ENCODE measurements at places on chromosomes 11 and 22.
A peak's percentile ranks its signal among the peaks of the same experiment; 100 is the strongest.

DNA sequence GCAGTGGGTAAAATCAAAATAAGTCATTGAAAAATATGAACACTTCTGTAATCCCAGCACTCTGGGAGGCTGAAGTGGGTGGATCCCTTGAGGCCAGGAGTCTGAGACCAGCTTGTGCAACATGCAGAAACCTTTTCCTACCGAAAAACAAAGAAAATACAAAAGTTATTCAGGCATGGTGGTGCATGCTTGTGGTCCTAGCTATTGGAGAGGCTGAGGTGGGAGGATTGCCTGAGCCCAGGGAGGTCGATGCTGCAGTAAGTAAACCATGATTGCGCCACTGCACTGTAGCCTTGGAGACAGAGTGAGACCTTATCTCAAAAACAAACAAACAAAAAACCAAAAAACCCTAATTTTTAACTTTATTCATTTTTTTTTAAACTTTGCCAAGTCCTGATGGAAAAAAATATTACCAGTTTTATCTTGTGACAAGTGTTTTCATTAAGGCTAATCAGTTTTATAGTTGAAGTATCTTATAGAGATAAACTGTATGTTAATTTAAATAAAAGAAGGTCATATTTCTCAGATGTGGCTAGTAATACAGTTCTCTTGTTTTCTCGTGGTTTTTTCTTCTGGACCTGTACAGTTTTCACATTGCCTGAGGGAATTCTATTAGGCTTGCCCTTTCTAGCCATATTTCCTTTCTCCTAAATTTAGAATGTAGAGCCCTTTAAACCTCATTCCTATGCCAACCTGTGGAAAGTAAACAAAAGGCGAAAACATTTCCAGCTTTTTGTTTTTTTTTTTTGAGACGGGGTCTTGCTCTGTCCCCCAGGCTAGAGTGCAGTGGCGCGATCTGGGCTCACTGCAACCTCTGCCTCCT is 9.4 kb downstream of the HIPK3 start:
- DNase-seq = no peak

GRCh38 chr11:28110108-28110820 is 2.1 kb downstream of the METTL15 start:
- peak; percentile 93 for DNase-seq

GRCh38 chr22:50089682-50090411 is at the start of gene MOV10L1:
MOV10L1 (plus strand) TSS chr22:50090006; CDS start chr22:50090089, 83 bp downstream.
- no peak for DNase-seq

- DNase-seq = no peak
These were observed 165.5 kb upstream of the C11orf58 start for GRCh38 chr11:16572945-16573344.

GRCh38 chr11:95149651-95150364 is 60.2 kb downstream of the ENDOD1 start:
- DNase-seq = no peak

- peak; percentile 97 for DNase-seq
These were observed 50.8 kb downstream of the FBLN1 start for GRCh38 chr22:45553351-45554039.

- DNase-seq = peak; percentile 96
These were observed 74.0 kb downstream of the ADAMTS15 start for GRCh38 chr11:130522284-130522961.

GRCh38 chr11:96168623-96169022 is 174.4 kb downstream of the MAML2 start:
- DNase-seq = no peak

GRCh38 chr11:6855971-6856541 is 6.8 kb upstream of the OR10A2 start:
- DNase-seq = no peak

DNA sequence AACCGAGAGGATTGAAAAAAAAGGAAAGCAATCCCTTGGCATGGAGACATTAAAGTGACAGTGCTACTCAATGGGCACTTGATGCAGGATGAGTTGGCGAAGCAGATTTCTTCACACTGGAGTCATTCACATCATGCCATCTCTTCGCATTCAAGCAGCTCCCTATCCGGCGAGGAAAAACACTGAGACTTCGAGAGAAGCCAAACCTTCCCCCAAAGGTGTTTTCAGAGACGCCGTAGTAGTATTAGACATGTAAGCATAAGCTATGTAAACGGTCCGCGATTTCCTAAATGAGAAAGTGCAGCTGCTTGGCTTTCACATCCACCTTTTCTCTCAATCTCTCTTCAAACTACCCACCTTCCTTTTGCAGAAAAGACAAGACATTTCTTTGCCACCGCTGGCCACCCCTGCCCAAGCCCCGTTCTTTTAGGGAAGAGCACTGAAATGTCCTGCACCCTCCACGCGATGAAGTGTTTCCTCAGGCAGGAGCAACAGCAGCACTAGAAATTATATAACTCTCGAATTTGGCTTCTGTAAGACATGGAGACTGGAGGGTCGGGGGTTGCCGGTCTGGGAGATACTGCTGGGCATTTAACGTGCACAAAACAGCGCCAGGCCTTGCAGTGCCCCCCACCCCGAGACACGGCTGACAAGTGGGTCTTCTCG is at the start of gene DLG2:
Gene DLG2 (minus strand): TSS at position 13 of the 666 bp plus-strand sequence.
- no peak for DNase-seq

- DNase-seq = no peak
These were observed 253.3 kb upstream of the ISX start for GRCh38 chr22:34812631-34813030.

DNA sequence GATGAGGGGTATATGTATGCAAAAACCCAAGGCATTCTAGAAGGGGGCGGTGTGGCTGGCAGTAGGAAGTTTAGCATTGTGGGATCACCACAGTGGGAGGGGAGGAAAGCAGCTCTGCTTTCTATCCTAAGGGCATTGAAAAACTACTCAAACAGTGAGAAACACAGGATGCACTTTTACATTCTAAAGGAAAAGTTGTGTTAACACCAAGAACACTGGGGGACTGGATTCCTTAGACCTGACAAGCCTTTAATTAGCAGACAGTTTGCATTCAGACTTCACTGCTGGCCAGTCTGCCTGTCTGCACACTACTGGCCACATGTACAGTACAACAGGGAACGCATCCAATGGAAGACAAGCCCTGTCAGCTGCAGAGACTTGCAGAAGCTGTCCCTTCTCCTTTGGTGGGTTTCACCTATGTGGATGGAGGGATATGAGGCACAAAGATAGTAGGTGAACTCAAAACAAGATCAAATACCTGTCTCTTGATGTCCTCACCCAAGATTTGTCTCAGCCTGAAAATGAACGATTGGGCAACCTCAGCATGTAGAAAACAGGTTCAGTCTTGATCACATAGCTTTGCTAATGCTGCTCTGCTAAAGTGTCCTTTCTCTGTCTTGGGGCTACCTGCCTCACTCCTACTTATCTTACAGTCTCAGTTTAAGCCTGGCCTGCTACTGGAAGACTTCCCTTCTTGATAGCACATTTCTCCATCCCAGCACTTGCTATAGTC is 64.8 kb downstream of the TENM4 start:
- no peak for DNase-seq

GRCh38 chr11:60348116-60348515 is 21.1 kb downstream of the MS4A6E start:
- DNase-seq = no peak

GRCh38 chr11:58688789-58689503 is 42.8 kb downstream of the GLYAT start:
- DNase-seq = no peak

DNA sequence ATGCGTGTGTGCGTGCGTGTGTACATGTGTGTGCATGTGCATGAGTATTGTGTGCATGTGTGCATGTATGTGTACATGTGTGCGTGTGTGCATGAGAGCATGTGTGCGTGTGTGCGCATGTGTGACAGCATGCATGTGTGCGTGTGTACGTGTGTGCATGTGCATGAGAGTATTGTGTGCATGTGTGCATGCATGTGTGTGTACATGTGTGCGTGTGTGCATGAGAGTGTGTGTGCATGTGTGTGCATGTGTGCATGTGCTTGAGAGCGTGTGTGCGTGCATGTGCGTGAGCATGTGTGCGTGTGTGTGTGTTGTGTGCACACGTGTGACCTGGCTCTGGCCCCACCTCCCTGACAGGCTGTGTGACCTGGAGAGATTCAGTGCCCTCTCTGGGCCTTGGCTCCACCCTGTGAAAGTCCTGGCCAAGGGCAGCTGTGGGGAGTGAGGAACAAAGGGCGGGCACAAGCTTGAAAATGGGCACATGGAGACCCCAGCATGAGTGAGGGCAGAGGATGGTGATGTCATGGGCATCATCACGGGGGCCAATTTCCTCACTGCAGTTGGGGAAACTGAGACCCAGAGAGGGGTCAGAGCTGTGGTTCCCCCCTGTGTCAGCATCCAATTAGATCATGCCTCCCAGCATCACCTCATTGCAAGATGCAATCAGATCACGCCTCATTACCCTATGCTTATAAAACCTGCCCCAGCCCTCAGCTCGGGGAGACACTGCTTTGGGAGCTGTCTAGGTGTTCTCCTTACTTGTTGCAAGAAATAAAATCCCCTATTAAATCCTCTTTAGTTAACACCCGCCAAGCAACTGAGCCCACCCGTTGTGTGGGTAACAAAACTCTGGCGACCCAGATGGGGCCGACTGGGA is 658 bp downstream of the ACY3 start:
- no peak for DNase-seq

GRCh38 chr22:32158712-32159533 is at the start of gene C22orf42:
C22orf42 (minus strand) TSS chr22:32159303; CDS start chr22:32159215, 88 bp downstream.
- peak; percentile 77 for DNase-seq

GRCh38 chr11:15563054-15563453 is 448.3 kb downstream of the INSC start:
- peak; percentile 68 for DNase-seq
